Posterior vena cava (tissue), 2 donors: ENCODE measurements at places on chromosomes 7 and 10. TPM values are rescaled to one million over a fixed set of nuclear protein-coding genes. Genes with fewer than 3 reads are reported as not detected.

Gene SRRM3
- total RNA-seq: 5.3 TPM

DNA sequence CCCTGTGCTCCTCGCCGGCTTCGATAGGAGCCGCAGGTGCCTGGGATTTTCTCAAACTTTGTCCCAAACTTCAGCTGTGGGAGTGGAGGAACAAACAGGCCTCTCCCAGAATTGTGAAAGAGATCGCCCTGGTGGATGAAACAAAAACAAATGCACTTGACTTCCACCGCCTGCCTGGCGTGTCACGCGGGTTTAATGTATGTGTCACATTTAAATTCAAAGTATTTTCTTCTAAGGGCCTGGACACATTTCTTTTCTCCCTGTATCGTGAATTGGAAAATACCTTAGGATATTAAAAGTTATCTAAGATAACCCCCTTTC lies 694 bp upstream of the WASL start:
- no peak for DNase-seq

GRCh38 chr10:78552261-78552811 lies 516.4 kb upstream of the ZMIZ1 start:
- DNase-seq: peak; percentile 87

- no peak for DNase-seq
Observed at GRCh38 chr7:21585070-21585724, 42.4 kb downstream of the DNAH11 start.

- no peak for DNase-seq
Observed at GRCh38 chr10:106722524-106722923, 442.0 kb downstream of the SORCS1 start.

Gene KIAA1549
- total RNA-seq: 1.4 TPM

Gene GNAT3
- total RNA-seq: not detected

Gene UTF1
- not detected for total RNA-seq

DNA sequence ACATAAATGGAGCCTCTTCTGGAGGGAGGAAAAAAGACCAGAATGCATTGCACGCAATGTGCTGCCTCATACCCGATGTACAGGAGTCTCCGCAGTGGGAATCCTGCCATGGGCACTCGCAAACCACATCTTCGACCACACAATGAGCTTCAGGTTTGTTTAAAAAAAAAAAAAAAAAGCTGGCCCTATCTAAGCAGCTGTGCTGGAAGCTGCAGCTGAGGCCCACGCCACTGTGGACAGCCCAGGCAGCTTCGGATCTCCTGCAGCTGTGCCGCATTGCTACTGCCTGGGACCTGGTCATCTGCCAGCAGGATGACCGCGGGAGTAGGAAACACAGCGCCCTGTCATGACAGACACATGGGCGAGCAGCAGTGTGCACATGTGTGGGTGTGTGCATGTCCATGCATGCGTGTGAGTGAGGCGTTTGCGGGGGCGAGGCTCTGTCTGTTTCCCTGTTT lies 26.0 kb downstream of the EN2 start:
- no peak for DNase-seq

Gene CDC14C
- not detected for total RNA-seq

DNA sequence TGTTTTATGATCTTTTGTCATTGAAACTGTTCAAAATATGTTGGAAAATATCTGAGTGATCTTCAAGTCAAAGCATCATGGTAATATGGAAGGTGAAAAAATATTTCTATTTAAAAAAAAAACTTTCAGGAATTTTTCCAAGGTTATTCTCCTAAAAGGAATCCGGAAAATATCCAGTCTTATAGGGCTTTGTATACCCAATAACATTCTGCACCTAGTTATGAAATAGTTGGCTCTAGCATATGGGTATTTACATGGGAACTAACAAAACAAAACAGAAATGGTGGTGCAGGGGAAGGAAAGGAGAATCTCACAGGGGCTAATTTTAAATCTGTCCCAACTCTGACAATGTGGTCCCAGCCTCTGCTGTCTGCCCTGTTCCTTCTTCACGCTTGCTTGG lies 167.1 kb upstream of the RHEB start:
- DNase-seq: no peak

GRCh38 chr7:138316421-138317043 lies 143.5 kb upstream of the TRIM24 start:
- DNase-seq: no peak

Gene LIPN
- 0.32 TPM for total RNA-seq

Gene SFMBT2
- total RNA-seq: 8.9 TPM

Gene EPHA1
- total RNA-seq: 0.24 TPM

DNA sequence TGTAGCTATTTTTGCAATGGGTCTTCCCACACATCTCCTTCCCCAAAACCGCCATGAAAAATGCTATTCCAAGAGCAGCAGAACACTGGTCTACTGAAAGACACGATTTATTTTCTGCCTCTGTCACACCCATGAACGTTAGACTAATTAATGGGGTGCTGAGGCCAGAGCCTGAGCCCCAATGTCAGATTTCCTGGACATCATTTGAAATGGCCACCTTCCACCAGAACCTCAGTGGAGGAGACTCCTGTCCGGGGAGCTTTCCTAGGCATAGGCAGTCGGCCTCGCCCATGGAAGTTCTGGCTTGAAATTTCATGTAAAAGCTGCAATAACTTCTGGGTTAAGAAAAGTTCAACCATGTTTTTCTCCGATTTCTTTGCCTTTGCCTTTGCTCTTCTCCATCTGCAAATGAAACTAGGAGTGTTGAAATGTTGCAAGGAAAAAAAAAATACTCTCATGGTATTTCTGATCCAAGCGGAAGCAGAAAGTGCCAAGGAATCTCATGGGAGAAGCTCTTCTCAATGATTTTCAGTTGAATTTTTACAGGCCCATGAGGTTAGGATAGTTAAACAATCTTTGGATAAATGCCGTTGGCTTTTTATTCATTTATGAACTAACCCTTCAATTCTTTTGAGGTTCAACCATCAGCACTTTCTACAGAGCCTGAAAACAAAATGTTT lies 570.8 kb upstream of the MGMT start:
- DNase-seq: no peak

DNA sequence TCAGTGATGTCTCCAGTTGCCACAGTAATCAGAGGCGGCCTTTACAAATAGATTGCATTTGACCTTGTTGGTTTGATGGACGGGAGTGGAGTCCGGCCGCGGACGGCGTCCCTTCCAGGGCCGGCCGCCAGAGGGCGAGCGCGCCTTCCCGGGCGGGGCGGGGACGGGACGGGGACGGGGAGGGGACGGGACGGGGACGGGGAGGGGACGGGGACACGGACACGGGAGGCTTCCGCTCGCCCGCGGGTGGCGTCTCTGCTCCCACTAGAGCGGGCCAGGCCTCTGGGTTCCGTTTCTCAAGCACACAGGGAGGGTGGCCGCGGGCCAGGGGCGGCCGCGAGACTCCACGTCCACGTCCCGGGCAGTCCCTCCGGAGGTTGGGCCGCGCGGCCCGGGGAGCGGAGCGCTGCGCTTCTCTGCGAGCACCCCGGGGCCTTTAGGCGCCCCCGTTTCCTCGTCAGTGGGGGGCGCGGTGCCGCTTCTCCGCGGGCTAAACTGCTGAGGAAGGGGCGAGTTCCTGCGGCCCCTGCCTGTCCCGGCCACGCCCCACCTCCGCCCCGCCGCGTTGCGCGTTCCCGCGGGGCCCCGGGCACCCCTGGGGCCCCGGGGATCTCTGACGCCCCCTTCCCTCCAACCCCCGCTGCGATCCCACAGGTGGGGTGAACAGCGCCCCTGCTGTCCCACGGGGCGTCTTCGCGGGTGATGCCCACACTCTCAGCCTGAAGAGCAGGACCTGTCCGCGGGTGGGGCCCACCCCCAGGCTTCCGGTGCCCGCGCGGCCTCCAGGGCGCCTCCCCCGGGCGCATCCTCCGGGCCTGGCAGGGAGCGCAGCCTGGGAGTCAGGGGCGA lies 84.2 kb upstream of the MKI67 start:
- peak; percentile 91 for DNase-seq

GRCh38 chr7:157412491-157413180 lies 75.8 kb downstream of the DNAJB6 start:
- no peak for DNase-seq

Gene AQP1
- 388 TPM for total RNA-seq

Gene CALHM1
- not detected for total RNA-seq

GRCh38 chr10:129381741-129382140 lies 85.3 kb upstream of the MGMT start:
- no peak for DNase-seq

DNA sequence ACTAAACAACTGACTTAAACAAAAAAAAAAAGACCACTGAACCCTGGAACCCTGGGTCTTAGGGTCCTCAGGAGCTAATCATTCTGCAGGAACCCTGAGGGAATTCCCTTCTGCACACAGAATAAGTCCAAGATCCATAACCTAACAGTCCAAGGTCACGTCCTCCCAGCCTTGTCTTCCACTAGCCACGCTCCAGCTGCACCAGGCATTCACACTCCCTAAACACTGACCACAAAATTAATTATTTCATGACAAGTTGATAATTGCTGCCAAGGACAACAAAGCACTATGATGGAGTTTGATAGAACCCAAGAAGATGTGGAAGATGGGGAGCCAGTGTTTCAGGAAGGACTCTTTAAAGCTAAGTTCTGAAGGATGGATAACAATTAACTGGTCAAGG lies 130.6 kb downstream of the SH3PXD2A start:
- DNase-seq: no peak

Gene NRCAM
- 1.5 TPM for total RNA-seq

GRCh38 chr10:101066146-101066895 lies 4.5 kb downstream of the KAZALD1 start:
- DNase-seq: peak; percentile 92

DNA sequence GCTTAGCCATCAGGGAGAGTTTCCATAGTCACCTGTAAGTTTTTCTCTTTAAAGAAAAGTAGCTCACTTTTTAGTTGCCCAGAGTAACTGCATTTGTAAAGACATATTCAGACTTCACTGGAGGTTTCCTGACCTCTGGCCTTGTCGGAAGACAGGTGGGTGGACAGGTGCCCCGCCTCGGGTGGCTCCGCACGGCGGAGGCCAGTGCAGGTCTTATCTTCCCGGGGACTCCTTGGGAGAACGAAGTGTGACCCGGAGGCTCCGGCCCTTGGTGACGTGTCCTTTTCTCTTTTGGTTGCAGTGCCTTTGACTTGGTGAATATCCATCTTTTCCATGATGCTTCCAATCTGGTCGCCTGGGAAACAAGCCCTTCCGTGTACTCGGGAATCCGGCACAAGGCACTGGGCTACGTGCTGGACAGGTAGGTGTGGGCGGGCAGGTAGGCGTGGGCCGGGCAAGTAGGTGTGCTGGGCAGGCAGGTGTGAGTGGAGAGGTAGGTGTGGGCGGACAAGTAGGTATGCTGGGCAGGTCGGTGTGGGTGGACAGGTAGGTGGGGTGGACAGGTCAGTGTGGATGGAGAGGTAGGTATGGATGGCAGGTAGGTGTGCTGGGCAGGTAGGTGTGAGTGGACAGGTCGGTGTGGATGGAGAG lies 75.8 kb downstream of the NKX6-2 start:
- peak; percentile 55 for DNase-seq

Gene DGKB
- 0.32 TPM for total RNA-seq

Gene OR2A12
- total RNA-seq: not detected

Gene ARL5B
- 12.9 TPM for total RNA-seq

DNA sequence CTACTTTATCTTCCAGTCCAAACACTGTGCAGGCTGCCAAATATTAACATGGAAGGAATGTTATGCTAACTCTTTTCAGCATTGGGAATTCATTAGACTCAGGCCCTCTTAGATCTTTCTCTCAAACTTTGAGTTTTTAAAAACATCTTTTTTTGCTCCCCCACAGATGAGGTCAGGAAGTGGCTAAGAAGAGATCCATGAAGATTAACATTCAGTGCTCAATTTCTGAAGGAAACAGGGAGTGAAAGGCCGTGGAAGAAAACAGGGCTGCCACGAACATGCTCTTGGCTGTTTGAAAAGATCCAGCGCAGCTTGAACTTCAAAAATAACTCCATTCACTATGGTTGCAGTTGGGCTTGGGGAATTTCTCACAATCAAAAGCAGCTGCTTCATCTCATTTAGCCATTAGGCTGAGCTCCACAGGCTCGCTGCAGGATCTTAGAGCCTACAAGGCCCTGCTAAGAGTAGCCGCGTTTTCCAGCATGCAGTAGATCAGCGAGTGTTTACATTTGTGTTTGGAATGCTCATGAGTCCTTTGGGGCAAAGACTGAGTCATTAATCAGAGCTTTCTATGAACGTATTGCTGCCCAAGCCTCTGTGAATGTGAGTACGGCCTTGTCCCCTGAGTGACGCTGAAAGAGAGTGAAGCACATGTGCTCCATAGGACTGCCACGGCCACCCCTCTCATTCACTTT lies 41.2 kb upstream of the TNS3 start:
- DNase-seq: no peak

GRCh38 chr10:101323495-101323894 lies 30.5 kb upstream of the BTRC start:
- DNase-seq: peak; percentile 66

DNA sequence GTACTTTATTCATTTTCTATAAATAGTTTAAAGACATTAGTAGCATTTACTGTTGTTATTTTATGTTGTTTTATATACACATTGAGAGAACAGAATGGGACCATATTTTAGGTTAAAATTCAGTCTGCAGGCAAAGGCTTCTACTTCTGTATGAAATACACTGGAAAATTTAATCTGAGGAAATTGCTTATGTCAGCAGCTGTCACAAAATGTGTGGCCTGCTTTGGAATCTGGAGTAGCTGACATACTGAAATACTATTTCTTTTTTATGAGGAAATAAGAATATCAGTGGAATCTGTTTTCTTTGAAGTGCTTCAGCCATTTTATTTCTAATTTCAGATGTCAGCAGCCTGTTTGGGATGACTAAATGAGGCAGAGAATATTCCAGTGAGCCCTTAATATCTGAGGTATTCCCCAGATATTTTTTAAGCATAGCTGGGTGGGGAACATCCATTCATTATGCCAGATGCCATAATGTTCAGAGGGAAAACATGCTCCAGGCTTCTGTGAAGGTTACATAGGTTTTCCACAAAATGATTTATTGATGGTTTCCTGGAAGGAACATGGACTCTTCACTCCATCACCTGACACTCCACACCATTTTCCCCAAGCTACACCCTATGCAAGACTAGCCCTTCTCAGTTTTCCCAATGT lies 267.1 kb downstream of the ARL4A start:
- no peak for DNase-seq

GRCh38 chr10:2208106-2208505 lies 470.8 kb upstream of the ADARB2 start:
- no peak for DNase-seq

Gene SLC18A3
- not detected for total RNA-seq

DNA sequence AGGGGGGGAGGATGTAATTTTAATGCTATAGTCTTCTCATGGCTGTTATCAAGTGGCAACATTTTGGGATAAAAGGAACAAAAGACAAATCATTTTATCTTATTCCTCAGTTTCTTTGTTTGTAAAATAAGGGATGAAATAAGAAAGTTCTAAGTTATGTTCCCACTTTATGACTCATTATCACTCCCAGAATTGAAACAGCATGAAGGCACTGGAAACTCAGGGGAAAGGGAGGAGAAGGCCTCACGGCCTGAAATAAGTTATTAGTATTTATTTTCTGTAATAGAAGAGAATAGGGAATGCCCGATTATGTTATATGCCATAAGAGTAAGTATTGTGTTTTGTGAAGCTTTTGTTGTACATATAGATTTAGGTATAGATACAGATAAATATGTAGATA lies 85.0 kb upstream of the NAMPT start:
- no peak for DNase-seq

Gene SCART1
- 3.4 TPM for total RNA-seq
